ENCODE measurements at places on chromosomes 6 and 20.
A peak's percentile ranks its signal among the peaks of the same experiment; 100 is the strongest.

GRCh38 chr20:53337390-53338101 lies 256.1 kb downstream of the ZNF217 start:
- DNase-seq: peak; percentile 24

- no peak for DNase-seq
Measured at GRCh38 chr20:21270806-21271205, 32.3 kb upstream of the XRN2 start.

DNA sequence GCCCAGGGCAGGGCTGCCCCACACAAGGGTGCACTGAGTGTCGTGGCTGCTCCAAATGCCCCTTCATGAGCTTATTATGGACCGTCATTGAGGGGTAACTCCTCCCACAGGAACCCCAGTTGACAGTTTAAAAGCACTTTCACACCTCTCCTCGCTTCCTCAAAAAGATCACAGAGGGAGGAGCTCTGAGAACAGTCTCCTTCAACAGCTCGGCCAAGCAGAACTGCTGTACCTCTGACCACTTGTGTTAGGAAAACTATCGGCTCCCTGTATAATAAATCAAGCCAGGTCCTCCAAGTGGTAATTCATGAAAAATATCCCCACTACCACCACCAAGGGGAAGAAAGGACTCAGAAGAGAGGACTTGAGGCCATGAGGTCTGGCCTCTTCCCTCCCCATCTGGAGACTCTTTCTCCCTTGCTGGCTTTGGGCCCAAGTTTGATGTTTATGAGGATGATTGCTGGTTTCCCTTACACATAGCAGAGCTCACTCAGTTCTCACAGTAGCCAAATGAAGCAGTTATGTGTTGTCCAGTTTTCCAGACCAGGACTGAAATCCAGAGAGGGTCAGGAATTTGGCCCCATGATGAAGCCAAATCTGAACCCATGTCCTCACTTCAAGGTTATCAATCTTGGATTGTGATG lies 8.7 kb downstream of the SNX21 start:
- no peak for DNase-seq

- no peak for DNase-seq
Measured at GRCh38 chr20:40749985-40750506, 61.0 kb upstream of the MAFB start.

DNA sequence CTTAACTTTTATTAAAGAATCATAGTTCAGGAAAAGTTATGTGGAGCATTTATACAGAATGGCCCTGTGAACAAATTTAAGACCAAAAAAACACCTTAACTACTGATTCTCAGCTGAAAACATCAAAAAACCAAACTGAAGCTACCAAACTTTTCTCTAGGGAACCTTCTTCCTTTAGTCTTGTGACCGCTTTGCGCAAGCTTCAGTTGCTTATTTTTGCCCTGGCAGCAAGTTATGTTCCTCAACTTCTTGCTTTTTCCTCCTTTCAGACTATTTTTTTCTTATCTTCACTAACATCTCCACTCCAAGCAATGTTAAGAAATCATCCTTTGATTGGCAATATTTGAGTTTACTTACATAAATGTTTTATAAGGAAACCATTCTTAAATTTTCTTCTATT lies 100.1 kb downstream of the MYB start:
- no peak for DNase-seq

- no peak for DNase-seq
Measured at GRCh38 chr6:111664565-111665030, 58.9 kb upstream of the TRAF3IP2 start.

DNA sequence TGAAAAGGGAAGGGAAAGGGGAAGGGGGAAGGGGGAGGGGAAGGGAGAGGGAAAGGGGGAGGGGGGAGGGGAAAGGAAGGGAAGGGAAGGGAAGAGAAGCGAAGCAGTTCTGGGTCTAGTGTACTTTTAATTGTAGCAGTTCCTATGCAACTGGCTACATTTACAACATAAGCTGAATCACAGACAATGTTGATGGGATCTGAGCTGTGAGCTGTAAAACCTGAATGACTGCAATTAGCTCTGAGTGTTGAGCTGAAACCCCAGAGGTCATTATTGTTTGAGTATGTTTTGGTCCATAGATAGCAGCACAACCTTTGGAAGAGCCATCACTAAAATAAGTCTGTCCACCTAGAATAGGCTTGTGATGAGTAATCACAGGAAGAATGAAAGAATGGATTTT lies 7.2 kb upstream of the ABHD12 start:
- peak; percentile 80 for DNase-seq

GRCh38 chr6:151698931-151699700 lies 108.4 kb upstream of the ESR1 start:
- DNase-seq: no peak

GRCh38 chr6:168555618-168556273 lies 114.8 kb downstream of the SMOC2 start:
- DNase-seq: no peak

DNA sequence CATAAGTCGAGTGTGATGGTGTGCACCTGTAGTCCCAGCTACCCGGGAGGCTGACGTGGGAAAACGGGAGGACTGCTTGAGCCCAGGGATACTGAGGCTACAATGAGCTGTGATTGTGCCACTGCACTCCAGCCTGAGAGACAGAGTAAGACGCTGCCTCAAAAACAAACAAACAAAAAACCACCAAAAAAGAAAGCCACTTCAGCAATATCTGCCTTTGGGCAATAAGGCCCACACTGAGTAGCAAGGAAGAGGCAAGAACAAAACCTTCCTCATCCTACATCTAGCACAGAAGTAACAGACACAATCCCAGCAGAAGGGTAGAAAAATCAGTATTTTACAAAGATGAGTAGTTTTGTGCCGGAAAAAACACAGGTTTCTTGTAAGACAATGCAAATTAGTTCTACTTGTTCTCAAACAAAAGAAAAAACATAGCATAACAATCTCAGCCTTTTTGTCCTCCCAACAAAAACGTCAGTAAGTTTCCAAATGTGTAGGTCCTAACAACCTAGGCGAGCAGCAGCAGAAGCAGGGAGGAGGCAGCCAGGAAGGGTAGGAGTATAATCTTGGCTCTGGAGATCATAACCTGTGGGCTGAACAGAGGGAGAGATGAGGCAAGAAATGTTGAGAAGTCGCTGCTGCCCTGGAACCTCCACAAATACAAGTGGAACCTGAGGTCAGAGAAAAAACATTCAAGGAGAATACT lies 5.7 kb downstream of the PPP1R10 start:
- DNase-seq: no peak

- DNase-seq: peak; percentile 39
Measured at GRCh38 chr6:149965194-149966020, 1.7 kb downstream of the ULBP1 start.

- DNase-seq: no peak
Measured at GRCh38 chr6:116492331-116493067, 18.9 kb upstream of the CALHM5 start.

DNA sequence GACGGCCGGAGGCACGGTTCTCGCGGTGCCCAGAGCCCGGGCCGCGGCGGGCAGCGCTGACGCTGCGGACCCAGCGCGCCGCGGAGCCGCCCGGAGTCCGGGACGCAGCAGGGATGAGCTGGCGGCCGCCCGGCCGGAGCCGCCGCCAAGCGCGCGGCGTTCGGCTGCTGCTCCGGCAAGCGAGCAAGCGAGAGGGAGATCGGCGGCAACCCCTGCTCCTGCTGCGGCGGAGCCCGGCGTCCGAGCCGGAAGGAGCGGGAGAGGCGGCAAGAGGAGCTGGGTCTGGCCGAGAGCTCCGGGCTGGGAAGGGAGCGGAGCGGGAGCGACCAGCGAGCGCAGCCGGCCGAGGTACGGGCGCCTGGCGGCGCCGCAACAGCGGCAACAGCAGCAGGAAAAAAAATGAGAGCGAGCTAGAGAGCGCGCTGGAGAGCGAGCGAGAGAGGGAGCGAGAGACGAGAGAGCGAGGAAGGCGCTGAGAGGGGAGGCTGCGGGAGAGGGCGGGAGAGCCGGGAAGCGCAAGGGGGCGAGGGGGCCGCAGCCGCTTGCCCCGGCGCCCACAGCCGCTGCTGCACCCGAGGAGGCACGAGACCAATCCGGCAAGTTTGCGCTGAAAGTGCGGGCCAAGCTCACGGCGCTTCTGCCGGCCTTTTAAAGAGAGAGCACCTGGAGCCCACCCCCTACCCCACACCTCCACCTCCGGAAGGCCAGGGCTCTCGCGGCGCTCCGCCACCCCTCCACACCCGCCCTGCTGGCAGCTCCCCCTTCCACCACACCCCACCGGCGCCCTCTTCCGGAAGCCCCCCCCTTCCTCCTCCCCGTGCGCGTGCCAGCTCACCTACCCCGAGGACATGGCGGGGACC lies 496 bp downstream of the GRM4 start:
- peak; percentile 51 for DNase-seq

DNA sequence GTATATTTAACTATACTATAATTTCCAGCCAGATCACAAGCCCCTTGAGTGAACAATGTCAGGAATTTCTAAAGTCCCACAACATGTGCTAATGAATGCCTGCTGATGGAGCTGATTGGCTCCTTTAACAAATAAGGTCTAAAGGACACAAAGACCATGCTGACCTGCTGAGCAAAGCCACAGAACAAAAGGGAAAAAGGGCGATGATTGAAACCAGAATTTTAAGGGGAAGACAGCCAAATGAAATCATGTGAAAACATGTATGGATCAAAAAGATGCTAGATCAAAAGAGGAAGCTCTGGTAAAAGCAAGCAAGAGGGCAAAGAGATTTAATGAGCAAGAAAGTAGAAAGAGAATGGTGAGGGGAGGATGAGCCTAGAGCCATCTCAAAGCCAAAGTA lies 105.6 kb downstream of the DCDC2 start:
- DNase-seq: no peak

- DNase-seq: no peak
Measured at GRCh38 chr6:132813173-132813856, 1.1 kb upstream of the RPS12 start.

DNA sequence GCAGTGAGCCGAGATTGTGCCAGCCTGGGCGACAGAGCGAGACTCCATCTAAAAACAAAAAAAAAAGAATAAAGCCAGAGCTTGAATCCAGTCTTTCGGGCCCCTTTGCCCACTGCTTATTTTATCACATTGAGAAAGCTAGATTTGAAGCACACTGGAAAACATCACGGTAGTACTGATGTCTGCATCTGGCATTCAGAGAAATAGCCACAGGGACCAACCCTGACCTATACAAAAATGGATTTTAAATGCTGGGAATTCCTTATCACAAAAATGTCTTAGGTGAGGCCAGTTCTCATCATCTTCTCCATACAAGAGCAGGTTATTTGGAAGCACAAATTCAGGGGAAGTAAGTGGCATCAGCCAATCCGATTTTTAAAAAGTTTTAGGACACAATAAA lies 49.5 kb downstream of the SLC35D3 start:
- DNase-seq: no peak

DNA sequence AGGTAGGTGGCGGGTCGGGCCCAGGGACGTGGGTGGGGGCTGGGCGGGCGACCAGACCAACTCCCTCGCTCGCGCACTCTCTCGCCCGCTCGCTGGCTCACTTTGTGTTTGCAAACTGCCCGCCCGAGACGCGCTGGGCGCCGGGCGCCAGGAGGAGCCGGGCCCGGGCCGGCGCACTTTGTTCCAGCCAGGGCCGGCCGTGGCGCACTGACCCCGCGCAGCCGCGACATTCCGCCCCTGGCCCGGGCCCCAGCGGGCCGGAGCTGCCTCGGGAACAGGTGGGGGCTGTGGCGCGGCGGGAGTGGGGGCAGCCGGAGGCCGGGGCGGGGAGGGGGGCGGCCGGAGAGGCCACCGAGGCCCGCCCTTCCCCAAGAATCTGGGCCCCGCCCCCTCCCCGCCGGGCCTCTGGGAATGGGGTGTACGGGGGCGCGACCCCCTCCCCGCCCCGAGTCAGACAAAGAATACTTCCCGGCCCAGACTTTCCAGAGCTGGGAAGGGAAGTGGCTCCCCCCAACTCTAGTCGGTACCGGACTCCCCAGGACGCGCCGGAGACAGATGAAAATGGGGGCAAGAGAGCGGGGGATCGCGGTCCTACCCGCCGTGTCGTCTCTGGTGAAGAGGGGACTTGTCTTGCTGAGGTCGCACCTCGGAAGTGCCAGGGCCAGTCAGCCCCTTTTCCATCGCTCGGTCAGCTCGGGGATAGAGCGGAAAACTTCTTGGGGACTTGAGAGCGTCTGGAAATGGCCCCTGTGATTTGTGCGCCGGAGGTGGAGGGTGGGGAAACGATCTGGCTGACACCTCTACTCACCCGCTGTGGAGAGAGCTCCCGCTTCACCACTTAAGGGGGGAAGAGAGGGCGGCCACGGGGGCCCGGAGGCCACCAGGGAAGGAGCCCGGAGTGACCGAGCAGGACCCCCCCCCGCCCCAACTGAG lies 951 bp downstream of the FOXP4 start:
- DNase-seq: peak; percentile 75

GRCh38 chr20:62386383-62387218 lies at the start of gene RPS21:
TSS of gene RPS21 (plus strand) at chr20:62387103. CDS start at chr20:62387339, 236 bp downstream.
- peak; percentile 93 for DNase-seq

GRCh38 chr6:119343167-119343566 lies 6.4 kb downstream of the MAN1A1 start:
- no peak for DNase-seq

DNA sequence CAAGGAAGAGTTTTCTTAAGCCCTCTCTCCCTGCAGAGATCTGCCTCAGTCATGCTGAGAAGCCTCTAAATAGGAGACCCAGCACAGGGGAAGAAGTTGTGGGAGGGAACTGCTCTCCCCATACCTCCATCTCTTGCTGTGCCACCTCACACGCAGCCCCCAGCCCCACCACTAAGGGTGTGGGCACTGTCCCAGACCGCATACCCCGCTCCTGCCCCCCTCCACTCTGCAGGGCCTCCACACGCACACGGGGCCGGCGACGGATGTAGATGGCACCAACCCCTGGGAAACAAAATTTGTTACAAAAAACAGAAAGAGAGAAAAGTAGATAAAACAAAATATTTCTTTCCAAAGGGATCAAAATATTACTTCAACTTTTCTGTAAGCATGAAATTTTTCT lies 10.2 kb upstream of the CPNE1 start:
- DNase-seq: no peak

DNA sequence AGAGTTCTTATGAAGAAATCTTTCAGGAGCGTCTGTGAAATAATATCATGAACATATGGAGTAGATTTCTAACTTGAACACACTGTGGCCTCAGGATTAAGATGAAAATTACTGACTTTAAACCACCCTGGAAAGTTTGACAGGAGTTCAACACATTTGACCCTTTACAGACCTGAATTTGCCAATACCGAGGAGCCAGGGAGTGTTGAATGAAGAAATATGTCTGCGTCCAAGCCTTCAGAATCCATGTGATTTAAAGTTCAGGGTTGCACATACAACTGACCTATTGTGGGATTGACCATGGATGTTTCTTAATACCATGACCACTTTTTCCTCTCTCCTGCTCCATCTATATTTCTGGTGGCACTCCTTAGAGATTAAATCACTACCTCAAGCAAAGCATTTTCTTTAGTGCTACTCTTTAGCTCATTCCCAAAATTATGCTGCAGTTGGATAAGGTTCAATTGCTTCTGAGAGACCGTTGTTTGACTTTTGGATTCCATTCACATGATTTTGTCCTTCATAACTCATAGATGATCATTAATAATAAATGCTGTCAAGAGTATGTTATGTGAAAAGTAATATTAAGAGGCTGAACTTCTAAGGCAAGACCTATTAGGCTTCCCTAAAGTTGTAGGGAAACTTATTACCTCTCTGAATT lies 57.4 kb downstream of the PRL start:
- DNase-seq: no peak

All from small intestine (tissue), 16 donors.